ENCODE measurements at places on chromosomes 3 and 15.

DNA sequence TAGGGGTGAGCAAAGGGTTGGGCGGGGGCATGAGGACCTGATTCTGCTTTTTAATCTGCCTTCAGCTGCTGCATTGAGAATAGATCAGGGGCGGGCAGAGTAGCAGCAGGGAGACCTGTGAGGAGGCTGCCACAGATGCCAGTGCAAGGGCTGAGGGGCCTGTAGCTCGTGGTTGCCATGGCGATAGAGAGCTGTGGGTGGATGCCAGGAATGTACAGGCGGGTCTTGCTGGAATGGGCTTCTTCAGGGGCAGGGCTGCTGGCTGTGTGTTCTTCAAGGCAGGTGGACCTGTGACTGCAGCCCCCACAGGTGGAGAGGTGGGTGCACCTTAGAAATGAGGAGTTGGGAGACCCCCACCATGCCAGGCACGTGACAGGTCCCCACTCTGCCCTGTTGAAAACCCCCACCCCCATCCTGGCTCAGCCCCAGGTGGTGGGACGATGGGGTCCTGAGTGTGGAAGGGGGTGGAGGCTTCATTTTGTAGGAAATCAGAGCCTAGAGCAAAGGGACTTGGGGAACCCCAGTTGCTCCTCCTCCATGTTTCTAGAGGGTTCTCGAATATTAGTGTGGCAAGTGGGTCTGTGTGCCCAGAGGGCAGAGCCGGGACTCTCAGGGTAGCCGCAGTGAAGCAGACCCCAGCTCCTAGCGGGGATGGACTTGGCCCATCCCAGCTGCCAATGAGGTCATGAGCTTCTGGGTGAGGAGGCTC, 38.3 kb downstream of the SLC6A6 start:
- DNase-seq: no peak

DNA sequence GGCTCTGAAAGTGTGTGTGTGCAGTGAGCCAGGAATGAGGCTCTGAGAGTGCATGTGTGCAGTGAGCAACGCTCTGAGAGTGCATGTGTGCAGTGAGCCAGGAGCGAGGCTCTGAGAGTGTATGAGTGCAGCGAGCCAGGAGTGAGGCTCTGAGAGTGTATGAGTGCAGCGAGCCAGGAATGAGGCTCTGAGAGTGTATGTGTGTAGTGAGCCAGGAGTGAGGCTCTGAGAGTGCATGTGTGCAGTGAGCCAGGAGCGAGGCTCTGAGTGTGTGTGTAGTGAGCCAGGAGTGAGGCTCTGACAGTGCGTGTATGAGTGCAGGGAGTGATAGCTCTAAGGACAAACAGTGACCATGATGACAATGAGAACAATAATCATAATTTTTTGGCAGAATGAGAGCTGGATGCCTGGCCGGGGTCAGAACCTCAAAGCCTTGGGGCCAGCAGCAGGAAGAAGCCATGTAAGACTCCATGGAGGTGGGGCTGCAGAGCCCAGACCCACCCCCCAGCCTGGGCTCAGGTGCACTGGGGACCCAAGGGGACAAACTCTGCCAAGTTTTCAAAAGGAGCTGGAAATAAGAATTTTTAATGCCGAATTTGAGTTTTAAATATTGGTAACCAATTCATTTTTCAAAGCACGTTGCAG, 85.7 kb upstream of the PRR20G start:
- no peak for DNase-seq

DNA sequence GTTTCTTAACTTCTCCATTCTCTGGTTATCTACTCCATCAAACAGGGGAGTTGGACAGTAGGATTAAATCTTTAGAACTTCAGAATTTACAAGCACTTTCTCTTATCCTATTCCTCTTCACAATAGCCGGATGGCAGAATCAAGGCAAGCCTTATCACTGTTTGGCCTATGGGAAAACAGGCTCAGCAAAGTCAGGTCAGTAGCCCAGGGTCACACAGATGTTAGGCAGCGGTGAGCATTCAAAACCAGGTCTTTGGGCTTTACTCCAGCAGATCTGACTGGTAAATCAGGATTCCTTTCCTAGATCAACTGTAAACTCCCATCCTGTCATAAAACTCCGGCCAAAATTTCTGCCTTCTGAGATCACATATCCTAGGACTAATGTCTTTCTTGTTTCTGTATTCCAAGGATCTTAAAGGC, 258.4 kb downstream of the OPA1 start:
- DNase-seq: no peak

DNA sequence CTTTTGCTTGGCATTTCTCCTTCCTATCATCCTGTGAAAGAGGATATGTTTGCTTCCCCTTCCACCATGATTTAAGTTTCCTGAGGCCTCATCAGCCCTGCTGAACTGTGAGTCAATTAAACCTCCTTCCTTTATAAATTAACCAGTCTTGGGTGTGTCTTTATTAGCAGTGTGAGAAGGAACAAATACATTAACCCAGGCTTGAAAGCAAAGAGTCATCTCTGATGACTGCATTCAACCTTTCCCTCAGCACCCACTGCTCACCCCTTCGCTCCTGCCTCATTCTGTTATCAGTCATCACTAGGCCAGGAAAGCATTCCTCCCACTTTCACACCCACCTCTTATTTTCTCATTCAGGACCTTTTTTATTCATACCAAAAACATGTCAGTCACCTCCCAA, 59.6 kb upstream of the CASR start:
- DNase-seq: no peak

DNA sequence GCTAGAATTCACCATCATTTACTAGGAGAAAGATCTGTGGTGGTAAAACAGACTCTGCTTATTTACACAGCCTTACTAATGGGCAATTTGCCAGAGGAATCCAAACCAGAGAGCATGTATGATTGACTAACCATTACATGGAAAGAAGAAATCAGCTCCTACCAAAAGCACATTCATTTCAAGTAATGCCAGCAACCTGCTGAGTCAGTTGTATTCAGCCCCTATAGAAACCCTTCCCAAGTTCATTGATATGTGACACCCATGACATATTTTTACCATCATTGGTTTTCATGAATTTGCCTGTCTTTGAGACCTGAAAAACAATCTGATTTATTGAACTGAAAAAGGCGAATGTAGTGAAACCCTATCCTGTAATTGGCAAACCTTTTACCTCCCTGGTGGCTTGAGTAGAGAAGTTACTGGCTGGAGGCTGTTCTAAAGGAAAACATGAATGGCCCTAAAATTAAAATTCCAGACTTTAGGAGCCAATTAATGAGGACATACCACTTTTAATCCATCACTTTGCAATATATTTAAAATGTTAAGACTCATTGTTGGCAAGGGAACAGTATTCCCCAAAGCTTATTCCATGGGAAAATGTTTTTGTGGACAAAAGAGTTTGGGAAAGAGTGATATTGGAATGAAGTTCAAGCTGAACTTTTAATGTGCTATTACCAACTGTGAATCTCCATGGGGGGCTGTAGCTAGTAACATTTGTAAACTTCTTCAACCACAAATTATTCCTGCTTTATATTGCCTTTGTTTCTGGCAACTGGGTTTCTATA, 542.9 kb downstream of the FHIT start:
- DNase-seq: no peak

DNA sequence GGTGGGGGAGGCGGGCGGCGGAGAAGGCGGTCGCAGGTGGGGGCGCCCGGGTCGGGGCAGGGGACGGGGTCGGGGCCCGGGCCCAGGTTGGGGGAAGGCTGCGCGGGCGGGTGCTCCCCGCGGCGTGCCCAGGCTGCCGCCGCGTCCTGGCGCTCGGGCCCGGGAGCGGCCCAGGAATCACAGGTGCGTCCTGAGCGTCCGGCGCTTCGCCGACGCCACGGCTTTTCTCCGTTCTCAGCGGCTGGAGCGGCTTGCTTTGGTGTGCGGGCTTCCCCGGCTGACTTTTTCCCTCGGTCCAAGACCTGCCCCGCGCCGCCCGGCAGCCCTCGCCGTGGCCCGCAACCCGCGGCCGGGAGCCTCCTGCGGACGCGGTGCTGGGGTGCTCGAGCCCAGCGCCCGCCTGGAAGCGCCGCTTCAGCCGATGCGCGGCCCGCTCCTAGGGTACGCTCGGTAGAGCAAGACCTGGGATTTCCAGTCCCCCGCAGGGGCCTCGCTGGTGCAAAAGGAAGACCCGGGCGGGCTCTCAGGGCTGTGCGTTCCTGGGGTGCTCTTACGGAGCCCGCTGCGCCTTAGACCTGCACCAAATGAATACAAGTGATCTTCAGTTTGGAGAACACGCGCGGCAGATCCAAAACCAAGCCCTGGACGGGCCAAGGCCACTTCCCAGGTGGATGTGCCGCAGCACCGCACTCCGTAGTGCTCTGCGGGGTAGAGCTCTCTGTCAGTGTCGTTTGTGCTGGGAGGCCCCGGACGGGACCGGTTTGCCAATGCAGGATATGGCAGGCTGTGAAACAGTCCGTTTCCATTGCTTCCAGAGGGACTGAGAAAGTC, 639 bp downstream of the NIPA1 start:
- DNase-seq: no peak

DNA sequence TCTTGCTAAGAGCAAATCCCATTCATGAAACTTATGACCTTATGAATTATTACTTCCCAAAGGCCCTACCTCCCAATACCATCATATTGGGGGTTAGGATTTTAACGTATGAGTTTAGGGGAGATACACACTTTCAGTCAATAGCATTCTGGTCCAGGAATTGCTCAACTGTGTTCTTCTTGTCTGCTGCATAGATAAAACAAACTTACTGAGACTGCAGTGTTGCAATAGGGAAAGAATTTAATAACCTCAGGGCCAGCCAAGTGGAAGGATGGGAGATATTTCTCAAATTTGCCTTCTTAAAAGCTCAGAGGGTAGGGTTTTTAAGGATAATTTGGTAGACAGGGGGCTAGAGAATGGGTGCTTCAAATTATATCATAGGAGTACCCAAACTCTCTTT, 625.8 kb downstream of the OTOL1 start:
- DNase-seq: no peak

DNA sequence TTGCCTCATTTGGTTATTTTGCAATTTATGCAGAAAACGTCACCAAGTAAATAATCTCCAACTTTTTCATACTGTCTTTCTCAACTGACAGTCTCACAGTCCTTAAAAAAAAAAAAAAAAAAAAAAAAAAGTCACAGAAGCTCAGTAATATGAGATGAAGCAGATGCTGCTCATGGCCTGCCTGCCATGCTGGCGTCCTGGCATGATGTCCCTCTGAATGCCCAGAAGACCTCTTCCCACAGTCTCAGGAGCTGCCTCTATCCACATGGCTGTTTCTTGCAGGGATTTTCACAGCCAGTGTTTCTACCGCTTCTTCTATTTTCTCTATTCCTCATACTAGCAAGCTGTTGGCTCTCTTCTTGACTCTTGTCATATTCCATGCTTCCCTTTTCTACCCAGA, 87.7 kb downstream of the TGFBR2 start:
- no peak for DNase-seq

GRCh38 chr3:69766638-69767037, 27.4 kb downstream of the MITF start:
- DNase-seq: no peak

DNA sequence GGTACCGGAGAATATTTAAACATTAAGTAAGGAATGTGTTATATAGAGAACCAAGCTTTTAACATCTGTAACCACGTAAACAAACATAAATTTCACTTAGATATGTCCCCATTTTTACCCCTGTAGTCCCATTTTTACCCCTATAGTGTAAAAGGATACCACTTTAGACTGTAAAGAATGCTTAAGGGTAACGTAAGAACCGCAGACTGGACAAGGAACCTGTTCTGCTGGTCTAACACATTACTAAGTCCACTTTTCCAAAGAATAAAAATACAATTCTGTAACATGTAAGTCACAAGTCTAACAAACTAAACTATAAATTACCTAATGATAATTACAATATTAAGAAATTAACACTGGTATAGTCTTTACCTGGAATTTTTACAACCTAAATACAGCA, 2.9 kb downstream of the SLC12A6 start:
- no peak for DNase-seq
